ENCODE measurements at places on chromosomes 4 and X.

DNA sequence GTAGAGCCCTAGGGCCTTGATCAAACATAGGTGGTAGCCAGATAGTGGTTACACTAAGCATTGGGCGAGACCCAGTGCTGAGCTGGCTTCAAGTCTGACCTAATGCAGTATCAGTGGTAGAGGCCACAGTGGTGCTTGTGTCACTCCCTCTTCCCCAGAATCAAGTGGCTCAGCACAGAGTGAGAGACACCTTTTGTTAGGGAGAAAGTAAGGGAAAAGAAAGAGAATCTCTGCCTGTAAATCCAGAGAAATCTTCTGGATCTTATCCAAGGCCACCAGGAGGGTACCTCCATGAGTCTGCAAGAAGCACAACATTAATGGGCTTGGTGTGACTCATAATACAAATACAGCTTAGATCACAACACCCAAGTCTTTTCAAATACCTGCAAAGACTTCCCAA is 117.7 kb upstream of the SLC6A14 start:
- no peak for DNase-seq

- DNase-seq = no peak
These were observed 1115.3 kb downstream of the PDHA2 start for GRCh38 chr4:96955226-96955625.

DNA sequence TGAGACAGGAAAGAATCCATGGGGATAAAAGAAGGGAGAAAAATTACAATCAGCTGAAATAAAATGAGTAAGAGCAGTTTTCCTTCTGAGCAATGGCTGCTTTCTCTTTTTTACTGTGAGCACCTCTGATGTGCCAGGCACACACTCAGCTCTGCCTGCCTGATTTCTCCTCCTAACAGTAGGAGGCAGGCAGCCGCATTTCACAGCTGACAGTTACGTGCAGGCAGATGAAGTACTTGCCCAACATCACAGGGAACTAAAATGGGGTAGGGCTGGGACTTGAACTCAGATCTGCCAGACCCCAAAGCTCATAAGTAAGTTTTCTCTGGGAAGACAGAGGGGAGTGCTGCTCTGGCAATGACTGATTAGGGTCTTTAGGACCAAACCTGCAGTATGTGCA is 54.6 kb downstream of the C4orf50 start:
- no peak for DNase-seq

DNA sequence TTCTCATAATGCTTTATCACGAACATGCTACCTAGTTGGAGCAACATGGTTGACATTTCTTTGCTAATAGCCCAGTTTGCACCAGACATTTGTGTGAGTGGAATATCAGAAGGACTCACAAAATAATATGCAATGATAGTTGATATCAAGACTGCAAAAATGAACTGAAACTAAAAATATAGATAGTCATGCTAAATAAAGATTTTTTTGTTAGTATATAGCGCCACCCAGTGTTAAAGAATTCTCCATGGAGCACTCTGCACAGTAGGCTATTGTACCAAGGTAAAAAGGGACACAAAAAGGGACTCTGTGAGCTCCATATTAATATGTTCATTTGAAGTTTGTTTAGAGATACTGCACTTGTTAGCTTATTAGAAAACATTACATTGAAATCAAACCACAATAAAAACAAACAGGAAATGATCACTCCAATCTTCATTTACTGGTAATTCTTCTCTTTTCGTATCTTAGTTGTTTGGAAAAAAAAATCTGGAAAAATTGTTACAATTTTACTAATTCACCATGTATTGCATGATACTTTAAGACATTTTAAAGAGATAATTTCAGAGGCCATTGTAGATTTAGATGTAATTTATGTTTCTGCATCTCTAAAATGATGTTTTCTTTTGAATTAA is 1509.6 kb downstream of the ADGRL3 start:
- no peak for DNase-seq

- DNase-seq = no peak
These were observed 565.6 kb upstream of the TENM3 start for GRCh38 chr4:181677621-181678020.

DNA sequence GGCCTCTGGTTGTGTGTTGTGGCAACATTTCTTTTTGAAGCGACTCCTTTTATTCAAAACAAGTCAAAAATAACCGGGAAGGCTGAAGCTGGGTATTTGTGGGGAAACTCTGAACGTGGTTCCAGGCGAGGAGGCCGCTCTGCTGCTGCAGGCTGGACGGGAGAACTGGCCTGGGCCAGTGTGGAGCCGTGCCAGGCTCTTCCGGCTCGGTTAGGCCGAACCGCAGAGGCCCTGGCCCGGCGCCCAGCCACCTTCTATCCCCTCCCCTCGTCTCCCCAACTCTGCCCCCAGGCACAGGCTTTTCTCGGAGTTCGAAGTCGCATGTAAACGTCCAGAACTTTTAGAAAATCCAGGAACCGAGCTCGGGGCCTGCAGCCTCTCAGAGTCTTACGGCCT is 2.4 kb upstream of the BCOR start:
- no peak for DNase-seq

- no peak for DNase-seq
These were observed 3.6 kb downstream of the TLR3 start for GRCh38 chr4:186072516-186072915.

DNA sequence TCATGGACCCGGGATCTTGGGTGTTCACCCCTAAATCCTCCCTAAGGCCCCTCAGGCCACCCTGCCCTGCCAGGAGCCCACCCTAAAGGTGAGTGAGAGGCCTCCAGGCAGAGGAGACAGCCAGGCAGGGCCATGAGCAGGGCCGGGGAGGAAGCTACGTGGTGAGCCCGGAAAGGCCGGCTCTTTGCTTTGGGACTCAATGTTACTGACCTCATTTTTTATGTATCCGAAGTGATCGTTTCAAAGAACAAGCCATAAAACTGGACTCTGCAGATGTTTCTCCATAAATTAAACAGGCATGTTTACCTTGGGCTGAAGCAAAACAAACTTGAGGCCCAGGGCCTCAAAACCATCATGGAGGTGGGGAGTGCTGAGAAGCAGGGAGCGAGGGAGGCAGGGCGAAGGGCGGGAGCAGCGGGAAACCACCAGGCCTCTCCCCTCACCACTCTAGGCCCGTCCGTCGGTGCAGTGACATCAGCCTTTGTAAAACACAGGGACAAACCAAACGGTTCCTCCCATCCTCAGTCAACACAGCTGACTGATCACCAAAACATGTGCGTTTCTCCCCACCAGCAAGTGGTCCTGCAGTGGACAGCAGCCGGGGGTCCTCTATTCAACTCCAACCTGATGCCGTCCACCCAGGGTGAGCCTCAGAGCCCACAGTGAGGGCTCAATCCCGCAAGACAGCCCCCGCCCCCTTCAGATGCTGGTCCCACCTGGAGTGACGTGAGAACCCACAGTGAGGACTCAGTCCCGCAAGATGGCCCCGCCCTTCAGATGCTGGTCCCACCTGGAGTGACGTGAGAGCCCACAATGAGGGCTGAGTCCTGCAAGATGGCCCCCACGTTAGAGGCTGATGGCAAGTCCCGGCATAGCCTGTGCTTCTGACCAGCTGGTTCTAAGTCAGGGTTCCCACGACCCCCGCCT is 102.9 kb upstream of the LRPAP1 start:
- no peak for DNase-seq

DNA sequence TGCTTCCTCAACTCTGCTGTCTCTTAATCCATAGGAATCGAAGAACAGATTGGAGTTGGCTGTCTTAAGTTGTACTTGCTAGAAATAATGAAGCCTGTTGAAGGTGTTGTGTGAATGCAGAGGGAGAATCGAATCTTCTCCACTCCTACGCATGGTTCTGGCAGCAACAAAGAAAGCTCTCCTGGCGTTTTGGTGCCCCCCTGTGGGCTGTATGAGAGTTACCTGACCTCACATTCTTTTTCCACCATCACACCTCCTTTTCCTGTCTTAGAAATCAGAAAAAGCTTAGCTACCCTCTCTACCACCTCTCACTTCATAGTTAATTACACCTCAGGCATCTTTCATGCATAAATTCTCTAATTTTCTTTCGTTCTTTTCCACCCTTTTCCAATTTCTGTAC is 16.3 kb downstream of the KLF8 start:
- peak; percentile 49 for DNase-seq

GRCh38 chr4:77073981-77074380 is 1.8 kb downstream of the CCNI start:
- DNase-seq = no peak

GRCh38 chr4:71417150-71417549 is 78.3 kb downstream of the SLC4A4 start:
- DNase-seq = no peak

DNA sequence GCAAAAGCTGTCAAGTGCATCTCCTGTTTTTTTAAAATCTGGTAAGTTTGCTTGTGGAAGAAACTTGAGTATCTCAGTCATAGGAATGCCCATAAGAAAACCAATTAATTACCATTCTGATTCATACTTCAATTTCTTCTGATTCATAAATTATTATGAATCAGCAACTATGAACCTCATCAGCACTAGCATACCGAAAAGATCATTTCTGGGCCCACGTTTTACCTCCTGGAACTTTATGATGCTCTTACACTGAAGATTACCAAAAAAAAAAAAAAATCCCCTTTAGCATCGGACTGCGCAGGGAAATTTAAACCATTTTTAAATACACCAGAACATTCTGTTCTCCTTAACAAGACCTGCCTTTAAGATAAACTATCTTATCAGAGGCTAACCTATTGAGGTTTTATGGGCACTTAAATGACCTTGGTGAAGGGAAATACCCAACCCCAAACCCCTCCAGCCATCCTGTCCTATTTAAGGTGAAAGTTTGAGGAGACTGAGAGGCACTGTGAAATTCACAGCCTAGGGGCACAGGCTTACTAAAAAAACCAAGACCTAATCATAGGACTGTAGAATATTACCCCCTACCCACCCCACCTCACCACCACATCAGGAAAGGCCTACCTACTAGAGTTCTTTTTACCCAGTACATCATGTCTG is 38.2 kb upstream of the ABCG2 start:
- no peak for DNase-seq

DNA sequence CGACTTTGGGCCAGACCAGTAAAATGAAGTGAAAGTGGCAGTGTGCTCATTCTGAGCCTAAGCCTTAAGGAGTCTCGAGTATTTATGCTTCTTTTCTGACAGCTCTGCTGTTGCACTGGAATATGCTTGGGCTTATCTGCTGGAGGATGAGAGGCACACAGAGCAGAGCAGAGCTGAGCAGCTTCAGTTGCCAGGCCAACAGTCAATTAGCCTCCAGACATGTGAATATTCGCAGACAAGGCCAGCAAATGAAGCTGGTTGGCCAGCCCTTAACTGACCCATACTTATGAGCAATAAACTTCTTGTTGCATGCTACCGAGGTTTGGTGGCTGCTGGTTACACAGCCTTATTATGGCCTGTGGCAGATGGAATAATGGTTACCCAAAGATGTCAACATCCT is 203.0 kb upstream of the GEMIN8 start:
- DNase-seq = no peak

DNA sequence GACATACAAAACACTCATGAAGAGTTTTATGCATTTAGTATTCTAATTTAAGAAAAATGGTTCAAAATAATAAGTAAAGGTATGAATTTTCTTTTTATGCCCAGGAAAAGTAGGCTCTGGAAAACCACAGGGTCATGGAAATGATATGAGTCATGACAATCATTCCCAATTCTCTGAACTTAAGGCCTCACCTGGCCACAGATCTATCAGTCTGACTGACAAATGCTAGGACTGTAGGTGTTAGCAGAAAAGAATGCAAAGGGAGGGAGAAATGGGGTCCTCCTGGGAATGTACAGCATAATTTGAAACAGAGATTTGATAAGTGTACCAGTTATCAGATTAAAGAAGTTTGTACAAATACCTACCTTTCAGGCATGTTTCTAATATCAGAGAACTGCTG is 270.5 kb upstream of the ARSJ start:
- no peak for DNase-seq

- no peak for DNase-seq
These were observed 211.5 kb upstream of the NR3C2 start for GRCh38 chr4:148653681-148654080.

- no peak for DNase-seq
These were observed 1526.1 kb downstream of the STIM2 start for GRCh38 chr4:28386776-28387175.

DNA sequence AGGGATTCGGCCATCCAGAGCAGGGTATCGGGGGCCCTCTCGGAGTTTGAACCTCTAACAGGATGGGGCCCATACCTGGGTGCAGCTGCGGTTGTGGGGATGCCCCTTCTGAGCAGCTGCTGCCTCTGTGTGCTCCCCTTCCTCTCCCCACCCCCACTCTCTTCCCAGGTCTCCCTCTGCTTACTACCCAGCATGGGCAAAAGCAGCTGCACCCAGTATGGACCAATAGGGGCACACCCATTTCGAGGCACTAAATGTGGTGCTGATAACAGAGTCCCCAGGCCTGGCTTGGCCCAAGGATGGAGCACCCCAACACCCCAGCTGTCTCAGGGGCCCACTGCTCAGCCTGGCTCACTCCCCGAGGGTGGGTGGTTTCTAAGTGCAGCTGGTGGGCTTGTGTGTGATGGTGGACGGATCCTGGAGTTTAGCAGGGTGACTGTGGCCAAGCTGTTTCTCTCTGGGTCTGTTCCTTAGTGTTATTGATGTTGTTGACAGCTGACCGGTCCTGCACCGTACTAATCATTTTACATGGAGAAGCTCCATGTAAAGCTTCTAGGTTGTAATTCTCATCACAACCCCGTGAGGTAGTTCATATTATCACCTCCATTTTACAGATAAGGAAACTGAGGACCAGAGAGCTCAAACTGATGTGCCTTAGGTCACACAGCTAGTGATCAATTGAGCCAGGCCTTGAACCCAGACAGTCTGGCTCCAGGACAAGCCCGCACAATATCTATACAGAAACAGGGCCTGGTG is 13.1 kb upstream of the KIAA0232 start:
- peak; percentile 41 for DNase-seq

DNA sequence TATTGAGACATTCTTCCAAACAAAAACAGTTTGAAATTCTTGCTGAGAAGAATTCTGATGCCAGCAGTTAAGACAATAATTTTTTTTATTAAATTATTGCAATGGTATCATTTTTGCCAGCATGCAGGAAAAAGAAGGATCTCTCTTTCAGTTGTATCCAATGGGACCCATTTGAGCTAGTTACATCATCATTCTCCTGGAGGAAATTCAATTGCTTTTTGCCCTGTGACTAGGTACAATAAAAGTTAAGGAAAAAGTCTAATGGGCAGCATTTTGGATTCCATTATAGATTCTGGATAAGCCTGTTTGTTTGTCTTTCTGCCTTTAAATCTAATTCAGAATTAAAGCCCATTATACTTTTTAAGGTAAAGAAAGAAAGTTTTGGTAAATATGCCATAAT is 10.5 kb upstream of the FRYL start:
- no peak for DNase-seq

GRCh38 chrX:153692003-153692402 is 4.3 kb downstream of the SLC6A8 start:
- DNase-seq = no peak

DNA sequence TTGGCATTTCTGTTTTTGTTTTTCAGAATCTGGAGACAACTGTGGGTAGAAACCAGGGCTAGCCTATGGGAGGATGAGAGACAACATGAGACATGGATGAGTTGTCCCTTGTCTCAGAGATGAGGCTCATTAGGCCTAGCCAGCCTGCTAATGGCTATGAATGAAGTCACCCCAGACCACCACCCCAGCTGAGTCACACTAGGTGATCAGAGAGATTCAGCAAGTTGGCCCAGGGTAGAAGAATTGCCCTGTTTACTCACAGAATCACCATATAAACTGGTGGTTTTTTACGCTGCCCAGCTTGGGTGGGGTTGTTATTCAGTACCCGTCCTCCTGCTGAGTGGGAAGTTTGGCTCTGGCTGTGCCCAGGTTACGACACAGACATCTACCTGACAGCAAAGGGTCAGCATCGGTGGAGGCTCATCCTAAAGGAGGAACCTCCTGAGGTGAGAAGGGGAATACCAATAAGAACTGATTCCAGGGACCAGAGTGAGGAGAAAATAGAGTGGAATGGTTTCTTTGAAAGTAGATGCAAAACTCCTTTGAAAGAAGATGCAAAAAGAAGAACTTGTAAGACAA is 17.2 kb upstream of the ARSJ start:
- no peak for DNase-seq

Data from activated naive CD8-positive, alpha-beta T cell treated with anti-CD3 and anti-CD28 coated beads, Interleukin-2, amount 50 U/mL, for 24 hours (primary cell).